ENCODE measurements at places on chromosomes 5 and 9. TPM values are rescaled to one million over a fixed set of nuclear protein-coding genes. Genes with fewer than 3 reads are reported as not detected.

The PCDHB6 gene
- 3.8 TPM for total RNA-seq

The TAL2 gene
- total RNA-seq: not detected

The KCNMB1 gene
- total RNA-seq: 20.1 TPM

The OTP gene
- not detected for total RNA-seq

The PGGT1B gene
- total RNA-seq: 16.6 TPM

The DPYSL3 gene
- 255 TPM for total RNA-seq

The SUSD3 gene
- total RNA-seq: 7.0 TPM

The CCNJL gene
- 3.0 TPM for total RNA-seq

DNA sequence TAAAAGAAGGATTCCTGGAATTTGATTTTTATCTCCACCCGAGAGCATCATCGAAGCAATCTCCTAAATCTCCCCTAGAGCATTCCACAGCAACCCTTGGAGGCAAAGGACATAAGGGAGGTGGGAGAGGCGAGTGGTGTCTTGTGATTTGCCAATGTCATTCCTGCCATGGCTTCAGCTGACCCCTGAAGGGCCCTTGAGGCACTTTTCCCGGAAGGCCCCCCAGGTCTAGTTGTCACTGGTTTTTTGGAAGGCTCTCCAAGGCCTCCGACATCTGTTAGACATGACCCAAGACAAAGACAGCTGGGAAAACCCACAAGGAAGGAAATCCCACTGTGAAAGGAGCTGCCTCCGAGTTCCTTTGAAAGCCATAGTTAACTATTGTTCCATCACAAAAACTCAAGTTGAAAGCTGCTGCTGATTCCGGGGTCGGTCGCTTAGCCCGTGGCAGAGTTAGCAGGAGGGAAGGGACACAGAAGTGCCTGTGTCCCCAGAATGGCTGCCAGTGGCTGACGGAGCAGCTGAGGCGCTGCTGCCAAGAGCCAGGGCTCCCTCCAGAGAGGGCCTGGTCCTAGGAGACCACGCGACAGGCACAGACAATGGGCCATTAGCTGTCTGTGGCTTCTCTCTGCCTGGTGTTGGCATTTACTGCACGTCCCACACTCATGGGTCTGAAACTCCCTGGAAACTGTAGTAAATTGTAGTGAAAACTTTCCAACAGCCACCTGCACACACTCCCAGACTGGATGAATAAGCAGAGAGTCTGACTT is 24.4 kb upstream of the TRIO start:
- DNase-seq: no peak

GRCh38 chr5:1268056-1268455 is 26.8 kb downstream of the TERT start:
- DNase-seq: no peak

DNA sequence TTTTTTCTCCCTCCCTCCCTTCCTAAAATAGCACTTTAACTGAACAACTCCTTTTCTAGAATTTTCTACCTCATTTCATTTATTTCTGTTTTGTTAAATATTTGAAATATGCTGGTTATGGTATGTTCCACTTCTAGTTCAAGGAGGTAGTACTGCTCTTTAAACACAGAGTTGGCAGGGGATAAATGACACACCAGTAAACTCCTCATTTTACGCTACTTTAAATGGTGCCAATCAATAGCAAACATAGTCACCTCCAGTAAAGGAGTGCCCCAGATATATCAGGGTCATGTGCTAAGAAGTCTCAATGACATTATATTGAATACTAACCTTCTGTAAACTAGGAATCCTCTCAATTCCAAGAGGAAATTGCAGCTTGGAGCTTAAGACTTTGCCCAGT is 56.9 kb downstream of the MYO10 start:
- no peak for DNase-seq

- no peak for DNase-seq
Observed at GRCh38 chr9:121698627-121699570, 47.5 kb downstream of the DAB2IP start.

DNA sequence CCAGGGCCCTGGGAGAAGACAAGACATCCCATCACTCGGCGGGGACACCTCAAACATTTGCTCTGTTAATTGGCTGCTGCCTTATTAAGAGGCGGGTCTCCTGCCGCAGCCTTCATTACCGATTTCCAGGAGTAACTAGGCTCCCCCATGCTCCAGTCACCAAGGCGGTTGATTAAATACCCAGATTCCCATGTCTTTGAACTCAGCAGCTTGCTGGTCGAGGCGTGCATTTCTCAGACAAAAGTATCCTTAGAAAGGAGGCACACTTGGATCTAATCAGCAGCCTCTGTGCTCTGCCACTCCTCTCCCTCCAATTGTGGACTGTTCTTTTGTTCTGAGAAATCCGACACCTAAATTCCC is 228.8 kb downstream of the FSTL4 start:
- no peak for DNase-seq

DNA sequence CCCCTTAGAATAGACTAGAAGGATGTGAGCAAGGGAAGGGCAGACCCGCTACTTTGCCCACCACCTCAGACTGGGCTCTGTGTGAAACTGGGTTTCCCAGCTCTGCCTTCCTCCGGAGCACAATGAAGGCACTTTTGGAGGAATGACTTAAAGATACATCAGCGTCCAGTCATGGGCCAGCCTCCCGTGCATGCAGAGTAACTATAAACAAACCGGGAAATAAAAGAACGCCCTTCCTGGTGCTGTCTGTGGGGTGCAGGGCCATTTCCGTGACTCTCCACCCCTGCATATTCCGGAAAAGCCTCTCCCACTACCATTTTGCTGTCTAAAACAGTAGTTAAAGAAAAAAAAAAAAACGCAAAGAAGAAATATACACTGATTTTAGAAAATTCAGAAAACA is 165.9 kb upstream of the IRX4 start:
- DNase-seq: no peak

GRCh38 chr5:80238778-80239679 is 16.8 kb downstream of the SERINC5 start:
- DNase-seq: no peak

DNA sequence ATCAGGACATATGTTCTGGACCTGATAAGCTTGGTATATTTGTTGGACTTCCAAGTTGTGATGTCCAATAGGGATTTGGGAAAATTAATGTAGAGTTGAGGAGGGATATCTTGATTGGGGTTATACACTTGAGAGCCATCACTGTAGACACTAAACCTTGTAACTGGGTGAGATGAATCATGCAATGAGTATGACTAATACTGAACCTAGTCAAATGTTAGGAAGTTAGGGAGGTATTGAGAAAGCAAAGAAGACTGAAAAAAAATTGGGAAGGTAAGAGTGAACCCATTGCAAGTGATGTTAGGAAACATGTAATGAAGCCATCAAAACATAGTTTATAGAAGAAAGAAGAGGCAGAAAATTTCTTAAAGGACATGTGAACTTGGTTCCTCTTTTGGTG is 668.4 kb upstream of the CDH9 start:
- no peak for DNase-seq

GRCh38 chr5:56409331-56410190 is 176.4 kb upstream of the ANKRD55 start:
- DNase-seq: no peak

DNA sequence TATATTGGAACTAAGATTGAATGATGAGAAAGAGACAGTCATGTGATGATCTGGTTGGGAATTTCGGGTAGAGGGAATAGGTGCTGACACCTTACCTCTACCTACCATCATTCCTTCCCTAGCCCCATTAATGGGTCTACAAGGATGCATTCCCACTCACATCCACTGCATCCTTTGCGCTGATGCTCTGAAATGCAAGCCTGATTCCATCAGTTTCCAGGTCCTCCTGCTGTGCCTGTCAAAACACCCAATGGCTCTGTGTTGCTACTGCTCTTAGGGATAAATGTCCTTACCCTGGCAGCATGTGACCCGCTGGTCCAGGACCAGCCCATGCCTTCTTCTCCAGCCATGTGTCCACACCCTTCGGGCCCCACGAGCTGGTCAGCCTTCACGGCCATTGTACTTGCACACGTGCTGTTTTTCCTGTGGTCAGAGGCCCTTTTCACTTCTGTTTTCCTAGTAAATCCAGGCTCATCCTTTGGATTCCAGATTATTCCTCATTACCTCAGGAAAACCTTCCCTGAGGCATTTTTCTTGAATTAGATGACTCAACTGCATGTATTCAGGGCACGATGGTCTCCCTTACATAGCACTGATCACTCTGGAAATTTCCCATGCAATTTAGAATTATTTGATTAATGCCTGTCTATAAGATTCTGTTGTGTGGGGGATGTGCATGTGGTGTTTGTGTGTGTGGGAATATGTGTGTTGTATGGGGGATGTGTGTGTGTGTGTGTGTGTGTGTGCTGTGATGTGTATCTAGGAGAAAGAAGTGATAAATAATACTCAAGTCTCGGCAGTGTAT is 185.0 kb downstream of the DIRAS2 start:
- no peak for DNase-seq

- DNase-seq: no peak
Observed at GRCh38 chr9:125752070-125752628, 5.0 kb downstream of the PBX3 start.

- DNase-seq: no peak
Observed at GRCh38 chr5:126122942-126123341, 300.3 kb upstream of the GRAMD2B start.

- DNase-seq: no peak
Observed at GRCh38 chr9:95644377-95644776, 127.6 kb upstream of the PTCH1 start.

GRCh38 chr5:135930949-135931295 is 23.9 kb downstream of the LECT2 start:
- no peak for DNase-seq

DNA sequence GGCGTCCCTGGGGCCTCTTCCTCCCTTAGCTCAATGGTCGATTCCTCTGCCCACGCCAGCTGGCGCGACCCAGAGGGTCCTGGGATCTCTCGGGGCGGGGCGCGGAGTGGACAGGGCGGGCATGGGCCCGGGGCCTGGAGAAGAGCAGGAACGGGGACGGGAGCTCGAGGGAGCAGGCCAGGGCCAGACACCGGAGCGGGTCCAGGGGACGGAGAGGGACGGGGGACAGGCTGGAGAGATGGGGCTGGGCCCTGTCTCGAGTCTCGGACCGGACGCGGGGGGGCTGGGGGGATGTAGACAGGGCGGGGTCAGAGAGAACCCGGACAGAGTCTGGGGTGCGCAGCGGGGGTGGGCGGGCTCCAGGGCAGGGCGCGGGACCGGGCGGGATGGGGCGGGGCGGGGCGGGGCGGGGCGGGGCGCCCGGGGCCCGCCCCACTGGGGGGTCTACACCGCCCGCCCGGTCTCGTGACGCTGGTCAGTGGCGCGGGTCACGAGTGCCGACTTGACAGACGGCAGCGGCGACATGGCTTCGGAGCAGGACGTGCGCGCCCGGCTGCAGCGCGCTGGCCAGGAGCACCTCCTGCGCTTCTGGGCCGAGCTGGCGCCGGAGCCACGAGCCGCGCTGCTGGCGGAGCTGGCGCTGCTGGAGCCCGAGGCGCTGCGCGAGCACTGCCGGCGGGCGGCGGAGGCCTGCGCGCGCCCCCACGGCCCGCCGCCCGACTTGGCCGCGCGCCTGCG is at the start of gene UAP1L1:
TSS of gene UAP1L1 (plus strand) at position 508 of the 738 bp plus-strand sequence. CDS start at position 524, 16 bp downstream.
- DNase-seq: no peak

GRCh38 chr5:180367991-180368390 is 14.9 kb upstream of the GFPT2 start:
- no peak for DNase-seq

DNA sequence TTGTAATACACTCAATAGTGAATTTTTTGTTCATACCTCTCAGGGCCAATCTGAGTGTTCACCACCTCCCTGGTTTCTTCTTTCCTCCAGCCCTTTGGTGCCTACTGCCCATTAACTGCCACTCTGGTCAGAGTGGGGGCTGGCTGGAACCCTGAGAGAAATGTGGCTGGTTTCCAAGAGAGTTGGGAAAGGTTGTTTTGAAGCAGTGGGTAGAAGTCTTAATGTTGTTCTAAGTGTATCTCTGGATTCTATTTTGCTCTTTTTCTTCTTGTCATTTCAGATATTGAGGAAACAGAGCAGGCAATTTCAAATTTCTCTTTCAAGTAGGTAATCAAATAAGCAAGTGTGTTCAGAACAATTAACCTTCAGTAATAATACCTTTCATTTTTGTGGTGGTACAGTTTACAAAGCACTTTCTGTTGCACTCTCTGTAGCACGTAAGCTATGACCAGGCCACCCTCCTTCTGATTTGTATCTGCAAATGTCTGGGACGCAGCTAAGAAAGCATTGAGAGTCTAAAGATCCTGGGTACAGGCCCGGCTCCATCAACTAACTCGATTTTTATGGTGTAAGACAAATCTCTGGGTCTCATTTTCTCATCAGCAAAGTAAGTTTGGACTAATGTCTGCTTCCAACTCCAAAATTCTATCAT is 8.4 kb downstream of the SLC1A3 start:
- no peak for DNase-seq

DNA sequence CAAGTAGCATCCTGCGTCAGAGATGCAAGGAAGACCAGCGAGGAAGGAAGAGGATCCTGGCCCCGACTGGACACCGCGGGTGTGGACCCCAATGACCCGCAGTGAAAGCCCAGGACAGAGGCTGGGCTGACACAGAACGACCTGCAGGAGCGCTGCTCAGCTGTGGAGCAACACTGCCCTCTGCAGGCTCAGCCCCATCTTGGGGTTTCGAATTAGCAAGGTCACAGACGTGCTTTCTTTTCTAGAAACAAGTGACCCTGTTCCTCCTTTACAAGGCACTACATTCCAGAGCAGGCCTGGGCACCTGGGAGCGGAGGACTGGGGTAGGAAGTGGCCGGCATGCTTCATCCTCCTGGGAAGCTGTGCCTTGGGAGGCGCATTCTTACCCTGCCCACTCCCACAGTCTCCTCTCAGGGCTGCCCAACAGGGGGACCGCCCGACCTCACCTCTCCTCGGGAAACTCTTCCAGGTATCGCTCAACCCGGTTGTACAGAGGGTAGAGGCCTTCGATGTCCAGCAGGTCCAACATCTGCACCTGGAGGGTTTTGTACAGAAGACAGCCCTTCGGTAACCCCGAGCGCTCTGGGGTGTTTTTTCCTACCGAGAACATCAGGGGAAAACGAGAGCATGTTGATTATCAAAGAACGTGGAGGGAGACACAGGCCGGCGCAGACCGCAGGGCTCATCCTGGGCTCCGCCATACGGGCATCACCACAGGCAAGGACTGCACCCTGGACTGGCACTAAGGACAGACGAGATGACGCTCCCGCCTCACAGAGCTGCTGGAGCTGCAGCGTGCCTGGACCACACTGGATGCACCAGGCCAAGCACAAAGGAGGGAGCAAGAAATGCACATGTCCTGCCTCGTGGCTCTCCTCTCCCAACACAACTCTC is 35.0 kb downstream of the IPPK start:
- DNase-seq: no peak

DNA sequence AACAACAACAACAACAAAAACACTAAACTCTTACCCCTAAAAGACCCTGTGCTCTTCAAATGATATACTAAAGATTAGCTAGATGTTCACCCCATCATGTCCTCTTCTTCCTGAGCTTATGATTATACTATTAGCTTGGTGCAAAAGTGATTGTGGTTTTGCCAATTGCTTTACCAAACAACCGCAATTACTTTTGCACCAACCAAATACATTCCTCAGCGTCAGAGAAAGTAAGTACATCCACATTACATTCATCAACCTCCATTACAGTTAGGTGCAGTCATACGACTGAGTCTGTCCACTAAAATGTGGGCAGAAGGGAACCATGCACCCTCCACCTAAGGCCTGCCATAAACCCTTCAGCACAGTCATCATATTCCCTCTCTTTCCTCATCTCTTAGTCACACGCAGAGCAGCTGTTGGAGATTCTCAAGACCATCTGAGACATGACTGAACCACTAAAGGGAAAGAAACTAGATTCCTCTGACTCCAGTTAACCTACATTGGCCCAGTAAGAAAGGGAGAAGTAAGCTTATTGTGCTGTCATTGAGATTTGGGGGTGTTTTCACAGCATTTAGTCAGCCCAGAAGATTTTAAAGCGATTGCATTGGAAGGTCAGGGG is 181.6 kb upstream of the TLE4 start:
- DNase-seq: no peak
